ENCODE measurements at places on chromosomes 6 and 20.

DNA sequence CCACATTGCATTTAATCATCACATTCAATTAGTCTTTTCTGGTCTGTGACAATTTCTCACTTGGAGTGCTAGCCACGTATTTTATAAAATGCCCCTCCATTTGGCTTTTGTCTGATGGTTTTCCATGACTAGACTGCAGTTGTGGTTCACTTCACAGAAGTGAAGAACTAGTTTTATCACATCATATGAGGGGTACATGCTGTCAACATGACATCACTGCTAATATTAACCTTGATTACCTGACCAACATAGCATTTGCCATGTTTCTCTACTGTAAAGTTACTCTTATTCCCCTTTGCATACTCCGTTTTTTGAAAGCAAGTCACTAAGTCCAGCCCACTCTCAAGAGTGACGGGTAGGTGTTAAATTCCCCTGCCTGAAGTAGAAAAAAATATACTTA lies 48.0 kb upstream of the COL10A1 start:
- H3K27me3 ChIP-seq, result no peaks in the 10 kb centered on the region
- no peaks in the 10 kb centered on the region for H3K4me1 ChIP-seq
- no peak for DNase-seq
- no peaks in the 10 kb centered on the region for H3K36me3 ChIP-seq
- no peak overlapping the region for H3K4me3 ChIP-seq
- no peak overlapping the region for H3K27ac ChIP-seq

DNA sequence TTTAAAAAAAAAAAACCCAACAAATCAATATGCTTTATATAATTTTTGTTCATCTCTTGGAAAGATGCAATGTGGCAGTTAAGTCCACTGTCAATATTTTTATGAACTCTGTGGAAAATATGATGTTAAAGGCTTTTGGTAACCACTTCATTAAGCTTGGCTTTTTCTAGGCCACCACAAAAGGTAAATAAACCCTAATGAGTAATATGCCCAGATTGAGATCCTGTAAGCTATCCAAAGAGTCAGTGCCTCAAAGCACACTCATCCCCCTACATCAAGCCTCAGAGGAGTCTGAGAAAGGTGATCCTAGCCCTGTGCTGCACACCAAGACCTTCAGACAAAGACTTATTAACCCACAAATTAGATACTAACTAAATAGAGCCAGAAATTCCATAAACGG lies 121.1 kb downstream of the CDC5L start:
- H3K4me3 ChIP-seq, result no peak overlapping the region
- H3K4me1 ChIP-seq, result no peaks in the 10 kb centered on the region
- H3K36me3 ChIP-seq, result no peaks in the 10 kb centered on the region
- no peaks in the 10 kb centered on the region for H3K27me3 ChIP-seq
- DNase-seq, result no peak

- H3K4me1 ChIP-seq, result no peaks in the 10 kb centered on the region
- no peak overlapping the region for H3K27ac ChIP-seq
- H3K27me3 ChIP-seq, result no peaks in the 10 kb centered on the region
- DNase-seq, result no peak
- H3K36me3 ChIP-seq, result no peaks in the 10 kb centered on the region
- no peak overlapping the region for H3K4me3 ChIP-seq
These were observed 6.4 kb upstream of the CTNNBL1 start for GRCh38 chr20:37687478-37687805.

DNA sequence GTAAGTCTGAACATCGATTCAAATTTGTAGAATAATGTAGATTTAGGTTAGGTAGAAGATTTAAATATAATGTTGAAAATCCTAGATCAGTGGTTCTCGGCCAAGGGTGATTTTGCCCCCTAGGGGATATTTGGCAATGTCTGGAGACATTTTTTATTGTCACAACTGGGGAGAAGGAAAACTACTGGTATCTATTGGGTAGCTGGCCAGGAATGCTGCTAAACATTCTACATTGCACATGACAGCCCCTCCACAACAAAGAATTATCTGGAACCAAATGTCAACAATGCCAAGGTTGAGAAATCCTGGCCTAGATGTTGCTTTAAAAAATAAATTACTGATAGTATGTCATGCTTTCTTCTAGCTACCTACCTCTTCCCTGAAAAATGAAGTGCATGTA lies 76.1 kb downstream of the HIVEP2 start:
- peaks cover 51% of the 10 kb centered on the region for H3K4me1 ChIP-seq
- H3K36me3 ChIP-seq, result no peaks in the 10 kb centered on the region
- no peak for DNase-seq
- no peaks in the 10 kb centered on the region for H3K27me3 ChIP-seq
- H3K27ac ChIP-seq, result no peak overlapping the region

DNA sequence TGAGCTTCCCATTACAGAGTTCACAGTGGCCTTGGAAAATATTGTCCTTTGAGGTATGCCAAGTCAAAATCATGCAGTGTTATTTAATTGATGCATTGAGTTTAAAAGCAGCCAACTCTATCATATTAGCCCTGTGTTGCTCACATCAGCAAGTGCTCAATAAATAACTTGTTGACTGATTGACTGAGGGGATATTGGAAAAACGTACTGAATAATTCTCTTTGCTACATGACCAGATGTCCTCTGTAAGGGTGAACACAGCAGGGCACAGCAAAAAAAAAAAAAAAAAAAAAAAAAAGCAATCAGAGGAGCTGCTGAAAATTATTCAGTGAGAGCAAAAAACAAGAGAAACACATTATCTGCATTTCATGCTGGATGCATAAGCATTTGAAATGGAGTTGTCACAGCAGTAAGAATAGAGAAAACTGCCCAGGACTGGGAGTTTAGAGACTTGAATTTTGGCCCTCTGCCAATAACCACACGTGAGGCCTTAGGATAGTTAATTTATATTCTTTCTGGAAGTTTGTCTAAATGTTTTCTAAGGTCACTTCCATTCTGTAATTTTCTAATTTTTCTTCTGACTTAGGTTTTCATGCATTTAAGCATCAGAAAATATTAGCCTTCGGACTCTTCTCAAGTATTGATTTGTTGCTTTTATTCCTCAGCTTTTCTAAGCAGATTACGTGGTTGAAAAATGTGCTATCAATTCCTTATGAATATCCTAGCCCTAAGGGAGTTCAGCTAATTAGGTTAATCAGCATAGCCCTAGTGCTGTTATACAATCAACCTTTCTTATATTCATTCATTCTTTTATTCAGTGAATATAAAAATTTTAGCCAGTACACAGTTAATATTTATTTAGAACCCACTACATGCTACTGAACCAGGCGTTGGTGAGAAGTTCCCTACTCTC lies 246.8 kb upstream of the STXBP5 start:
- H3K4me1 ChIP-seq, result no peaks in the 10 kb centered on the region
- H3K27me3 ChIP-seq, result no peaks in the 10 kb centered on the region
- H3K27ac ChIP-seq, result no peak overlapping the region
- no peak for DNase-seq

- no peaks in the 10 kb centered on the region for H3K27me3 ChIP-seq
- H3K36me3 ChIP-seq, result no peaks in the 10 kb centered on the region
- peak overlapping the region; percentile 93 for H3K4me3 ChIP-seq
- peaks cover 31% of the 10 kb centered on the region for H3K4me1 ChIP-seq
- H3K27ac ChIP-seq, result peak overlapping the region; percentile 94
These were observed 1.4 kb downstream of the SENP6 start for GRCh38 chr6:75603106-75603420.

DNA sequence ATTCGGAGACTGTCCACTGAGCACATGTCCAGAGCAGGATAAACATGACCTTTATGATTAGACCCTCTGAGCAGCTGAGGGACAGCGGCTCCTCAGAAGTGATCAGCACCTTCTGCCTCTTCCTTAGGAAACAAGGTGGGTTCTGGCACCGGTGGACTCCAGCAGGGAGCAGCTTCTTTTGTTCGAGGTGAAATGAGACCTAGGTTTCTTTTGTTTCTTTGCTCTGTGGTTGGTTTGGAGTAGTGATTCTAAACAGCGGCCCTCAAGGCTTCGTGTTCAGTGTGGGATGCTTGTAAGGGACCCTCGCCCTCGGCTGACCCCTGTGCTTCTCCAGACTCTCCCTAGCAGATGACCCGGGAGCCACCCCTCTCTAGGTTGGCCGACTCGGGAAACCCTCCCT lies 14.6 kb upstream of the FRMD1 start:
- H3K27ac ChIP-seq, result no peak overlapping the region
- no peaks in the 10 kb centered on the region for H3K27me3 ChIP-seq

GRCh38 chr6:122184401-122184827 lies 215.0 kb upstream of the HSF2 start:
- DNase-seq, result no peak
- H3K4me3 ChIP-seq, result no peak overlapping the region
- no peaks in the 10 kb centered on the region for H3K4me1 ChIP-seq
- H3K36me3 ChIP-seq, result no peaks in the 10 kb centered on the region

- H3K27me3 ChIP-seq, result no peaks in the 10 kb centered on the region
- H3K27ac ChIP-seq, result no peak overlapping the region
- peaks cover 17% of the 10 kb centered on the region for H3K36me3 ChIP-seq
- H3K4me1 ChIP-seq, result peaks cover 48% of the 10 kb centered on the region
These were observed 11.7 kb downstream of the SFT2D1 start for GRCh38 chr6:166330612-166331011.

GRCh38 chr6:44932651-44933091 lies 395.5 kb upstream of the RUNX2 start:
- H3K4me3 ChIP-seq, result peak overlapping the region; percentile 62
- H3K27me3 ChIP-seq, result no peaks in the 10 kb centered on the region
- peak; percentile 48 for DNase-seq
- H3K4me1 ChIP-seq, result peaks cover 40% of the 10 kb centered on the region

GRCh38 chr6:82030301-82030700 lies 217.2 kb downstream of the IBTK start:
- H3K4me1 ChIP-seq, result no peaks in the 10 kb centered on the region
- no peaks in the 10 kb centered on the region for H3K36me3 ChIP-seq
- no peak overlapping the region for H3K4me3 ChIP-seq
- H3K27ac ChIP-seq, result no peak overlapping the region
- no peaks in the 10 kb centered on the region for H3K27me3 ChIP-seq

DNA sequence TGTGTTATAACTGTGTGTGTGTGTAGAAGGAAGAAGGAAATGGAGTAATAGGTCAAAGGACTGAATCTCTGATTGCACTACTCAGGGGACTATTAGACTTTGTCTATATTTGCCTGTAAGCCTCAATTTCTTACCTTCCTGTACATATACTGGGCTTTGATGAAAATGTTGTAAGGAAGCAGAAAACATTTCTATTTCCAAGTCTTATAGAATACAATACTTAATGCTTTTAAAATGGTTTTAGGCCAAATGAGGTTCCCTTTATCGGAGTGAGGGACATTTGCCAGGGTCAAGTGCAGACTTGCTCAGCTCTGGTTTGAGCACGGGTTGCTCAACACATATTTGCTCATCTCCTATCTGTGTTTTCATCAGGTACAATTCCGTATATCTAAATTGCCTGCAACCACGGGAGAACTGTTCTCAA lies 28.3 kb downstream of the MEP1A start:
- H3K27me3 ChIP-seq, result no peaks in the 10 kb centered on the region
- H3K4me1 ChIP-seq, result no peaks in the 10 kb centered on the region
- no peak for DNase-seq
- no peak overlapping the region for H3K4me3 ChIP-seq
